CD4-positive, alpha-beta T cell treated with Interleukin-12 subunit alpha and Interleukin-12 subunit beta, for 1 hour (primary cell): ENCODE measurements at places on chromosomes 3 and 15.

- no peak for DNase-seq
Measured at GRCh38 chr3:59268170-59268569, 218.3 kb upstream of the CFAP20DC start.

- peak; percentile 69 for DNase-seq
Measured at GRCh38 chr3:36969540-36970432, 23.1 kb downstream of the EPM2AIP1 start.

GRCh38 chr3:23019596-23020300 lies 183.4 kb upstream of the UBE2E2 start:
- DNase-seq = no peak

DNA sequence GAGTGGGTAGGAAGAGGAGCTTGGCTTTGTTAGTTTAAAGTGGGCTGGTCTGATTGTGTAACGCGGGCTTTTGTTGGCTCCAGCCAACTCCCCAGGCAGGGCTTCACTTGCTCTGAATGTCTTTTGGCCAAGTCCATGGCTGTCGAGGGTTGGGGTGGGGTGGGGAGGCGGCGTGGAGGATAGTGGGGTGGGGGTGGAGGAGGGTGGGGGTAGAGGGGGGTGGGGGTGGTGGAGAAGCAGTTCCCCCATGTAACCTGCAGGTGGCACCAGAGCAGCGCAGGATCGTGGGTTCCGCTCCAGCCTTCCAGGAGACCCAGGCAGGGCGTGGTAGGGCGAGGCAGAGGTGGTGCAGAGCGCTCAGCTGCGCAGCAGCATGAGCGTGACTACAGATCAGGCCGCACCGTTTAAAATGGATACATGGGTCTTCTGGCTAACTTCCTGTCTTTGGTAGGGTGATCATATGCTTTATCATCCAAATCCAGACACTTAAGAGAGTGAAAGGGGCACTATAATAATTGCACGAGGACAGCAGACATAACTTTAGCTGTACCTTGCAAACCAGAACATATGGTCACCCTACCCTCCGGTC lies 28.3 kb downstream of the GOLGA6A start:
- peak; percentile 71 for DNase-seq

GRCh38 chr3:108406661-108407206 lies 103.7 kb downstream of the MYH15 start:
- peak; percentile 67 for DNase-seq

DNA sequence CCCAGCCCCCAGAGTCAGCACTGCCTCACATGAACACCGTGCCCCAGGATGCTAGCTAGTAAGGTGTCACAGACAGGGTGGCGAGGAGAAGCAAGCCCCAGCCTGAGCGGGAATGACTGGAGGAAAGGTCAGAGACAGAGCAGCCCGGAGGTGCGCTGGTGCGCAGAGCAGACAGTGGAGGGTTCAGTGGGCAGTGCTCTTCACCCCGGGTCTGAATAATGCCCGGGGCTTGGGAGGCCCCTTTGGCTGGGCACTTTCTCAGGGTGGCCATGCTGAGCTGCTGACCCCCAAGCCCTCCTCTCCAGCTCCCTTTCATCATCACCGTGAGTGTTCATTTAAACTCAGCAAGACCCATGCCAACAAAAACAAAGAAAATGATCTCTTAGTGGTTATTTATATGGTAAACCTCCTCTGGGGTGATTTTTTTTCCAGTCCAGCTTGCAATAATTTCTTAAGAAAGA lies 110.8 kb downstream of the VGLL4 start:
- no peak for DNase-seq

DNA sequence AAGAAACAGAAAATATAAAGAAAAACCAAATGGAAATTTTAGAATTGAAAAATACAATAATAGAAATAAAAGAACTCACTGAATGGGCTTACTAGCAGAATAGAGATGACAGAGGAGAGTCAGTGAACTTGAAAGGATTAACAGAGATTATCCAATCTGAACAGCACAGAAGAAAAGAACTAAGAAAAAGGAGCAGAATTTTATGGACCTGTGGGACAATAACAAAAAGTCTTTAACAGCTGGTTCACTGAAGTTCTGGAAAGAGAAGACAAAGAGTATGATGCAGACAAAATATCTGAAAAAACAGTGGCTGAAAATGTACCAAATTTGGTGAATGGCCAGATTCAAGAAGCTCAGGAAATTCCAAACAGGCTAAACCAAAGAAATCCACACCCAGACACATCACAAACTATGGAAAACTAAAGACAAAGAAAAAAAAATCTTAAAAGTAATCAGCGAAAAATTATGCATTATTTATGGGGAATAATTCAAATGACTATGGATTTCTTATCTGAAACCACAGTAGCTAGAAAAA lies 9.7 kb upstream of the GNB5 start:
- no peak for DNase-seq

GRCh38 chr3:76702676-76703075 lies 337.2 kb upstream of the ROBO2 start:
- no peak for DNase-seq

GRCh38 chr3:42148982-42149432 lies 57.9 kb downstream of the TRAK1 start:
- no peak for DNase-seq

DNA sequence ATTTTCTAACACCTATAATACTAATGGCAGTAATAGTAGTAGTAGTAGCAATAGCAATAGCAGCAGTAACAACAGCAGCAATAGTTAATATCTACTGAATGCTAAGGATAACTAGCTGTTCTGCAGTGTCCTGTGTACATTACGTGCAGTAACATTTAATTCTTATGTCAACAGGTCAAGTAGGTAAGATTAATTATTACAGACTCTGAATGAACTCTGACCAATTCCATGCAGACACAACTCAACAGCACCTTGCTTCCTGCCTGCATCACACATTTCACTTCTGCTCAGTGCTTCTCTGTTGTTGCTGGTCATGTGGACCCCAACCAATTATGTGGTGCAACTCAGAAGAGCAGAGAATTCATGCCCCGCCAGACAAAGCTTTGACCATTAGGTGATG lies 39.9 kb upstream of the ARHGEF26 start:
- DNase-seq = no peak

GRCh38 chr3:151391720-151392119 lies 7.2 kb upstream of the P2RY12 start:
- DNase-seq = no peak

GRCh38 chr3:111539351-111540331 lies 2.4 kb upstream of the CD96 start:
- DNase-seq = peak; percentile 71

DNA sequence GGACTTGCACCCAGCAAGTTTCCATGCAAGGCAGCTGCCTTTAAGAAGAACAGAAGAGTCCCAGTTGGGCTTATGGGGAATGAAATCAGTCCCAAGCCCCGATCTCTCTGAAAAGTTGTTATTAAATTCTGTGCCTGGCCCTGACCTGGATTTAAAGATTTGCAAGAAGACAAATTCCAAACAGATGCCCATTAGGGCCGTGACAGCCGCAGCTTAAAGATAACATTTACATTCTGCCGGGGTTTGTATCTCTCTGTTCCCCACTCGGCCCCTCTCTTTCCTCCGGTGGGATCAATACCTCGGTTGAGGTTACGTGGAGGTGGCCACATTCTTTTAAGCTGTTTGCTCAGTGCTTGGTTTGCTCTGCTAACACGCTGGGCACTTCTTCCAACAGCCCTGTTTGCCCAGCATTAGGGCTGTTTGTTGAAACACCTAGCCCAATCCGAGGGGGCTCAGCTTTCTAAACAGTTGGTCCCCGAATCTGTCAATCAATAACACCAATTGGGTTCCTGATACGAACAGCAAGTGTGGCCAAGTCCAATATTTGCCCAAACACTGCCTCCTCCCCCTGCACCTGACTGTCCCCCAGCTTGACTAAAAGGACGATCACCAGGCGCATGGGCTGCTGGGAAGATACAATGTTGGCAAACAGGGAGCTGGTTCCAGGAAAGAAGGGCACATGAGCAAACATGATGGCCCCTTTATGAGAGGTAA lies 108.6 kb downstream of the RPLP1 start:
- DNase-seq = no peak

DNA sequence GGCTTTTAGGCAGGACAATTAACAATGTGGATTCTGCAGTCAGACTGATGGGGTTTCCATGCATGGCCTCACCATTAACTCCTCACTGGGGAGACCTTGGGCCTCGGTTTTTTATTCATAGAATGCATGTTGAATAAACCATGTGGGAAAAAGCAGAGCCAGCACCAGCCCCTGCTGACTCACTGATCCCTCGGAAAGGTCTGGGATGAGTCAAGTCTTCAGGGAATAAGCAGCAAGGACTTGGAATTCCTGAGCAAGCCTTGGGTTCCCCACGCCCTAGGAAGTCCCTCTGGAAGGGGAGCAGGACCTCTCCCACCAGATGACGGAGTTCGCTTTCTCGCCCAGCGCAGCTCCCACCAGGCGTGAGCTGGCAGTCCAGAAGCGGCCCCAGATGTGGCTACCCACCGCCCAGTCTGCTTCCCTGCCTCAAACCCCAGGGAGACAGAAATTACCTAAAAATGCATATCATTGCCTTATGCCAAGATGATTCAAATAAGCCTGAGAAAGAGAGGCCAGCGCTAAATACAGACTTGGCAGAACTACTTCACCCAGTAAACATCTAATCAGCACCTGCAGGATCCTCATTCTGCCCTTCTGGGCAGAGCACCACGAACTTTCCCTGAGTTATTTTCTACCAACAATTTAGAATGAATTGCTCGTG lies 45.4 kb downstream of the BTD start:
- DNase-seq = no peak

GRCh38 chr15:51814606-51815005 lies 14.8 kb upstream of the TMOD3 start:
- DNase-seq = no peak

DNA sequence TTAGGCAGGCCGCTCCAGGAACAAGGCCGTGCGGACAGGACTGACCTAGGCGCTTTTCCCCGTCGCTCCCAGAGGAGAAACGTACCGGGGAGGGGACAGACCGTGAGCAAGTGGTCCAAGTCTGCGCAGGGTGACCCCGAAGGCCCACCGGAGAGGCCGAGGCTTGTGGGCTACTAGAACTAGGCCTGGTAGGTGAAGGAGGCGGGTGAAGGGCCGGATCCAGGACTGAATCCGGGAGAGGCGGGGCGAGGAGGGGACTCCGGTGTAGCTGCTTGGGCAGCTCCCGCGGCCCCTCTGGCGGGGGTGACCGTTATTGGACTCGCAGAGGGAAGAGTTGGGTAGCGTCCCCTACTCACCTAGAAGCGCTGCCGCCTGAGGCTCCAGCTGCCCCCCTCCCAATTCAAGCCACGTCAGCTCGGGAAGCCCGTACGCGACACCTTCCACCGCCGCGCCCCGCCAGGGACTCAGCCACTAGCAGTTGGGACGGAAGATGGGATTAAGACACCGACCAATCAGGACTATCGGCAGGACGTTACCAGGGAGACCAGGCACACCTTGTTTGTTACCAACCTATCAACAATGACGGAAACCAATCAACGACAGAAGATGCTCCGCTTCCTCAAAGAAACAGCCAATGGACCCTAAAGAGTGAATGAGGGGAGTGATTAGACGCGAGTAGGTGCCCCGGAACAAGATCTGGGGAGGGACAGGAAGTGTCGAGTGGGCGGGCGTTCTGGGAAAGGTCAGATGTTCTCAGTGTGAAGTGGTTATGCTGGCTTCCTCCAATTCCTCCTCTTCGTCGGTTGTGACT lies at the start of gene GOLGB1:
GOLGB1 (minus strand) TSS at position 466 of the 811 bp plus-strand sequence. CDS start 18,770 bp downstream, outside the sequence.
- DNase-seq = peak; percentile 96

DNA sequence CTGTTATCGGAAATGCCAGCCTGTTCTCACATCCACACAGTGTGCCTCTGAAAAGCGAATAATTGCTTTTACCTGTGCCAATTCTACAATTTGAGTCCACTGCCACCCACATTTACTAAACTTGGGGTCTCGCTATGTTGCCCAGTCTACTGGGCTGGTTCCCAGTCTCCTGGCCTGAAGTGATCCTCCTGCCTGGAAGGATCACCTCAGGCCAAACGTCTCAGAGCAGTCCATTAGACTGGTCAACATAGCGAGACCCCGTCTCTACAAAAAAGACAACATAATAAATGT lies 827 bp upstream of the INO80 start:
- no peak for DNase-seq
